ENCODE measurements at places on chromosomes 11 and 22. TPM values are rescaled to one million over a fixed set of nuclear protein-coding genes. Genes with fewer than 3 reads are reported as not detected.

Gene SC5D
- total RNA-seq: 39.8 TPM

Gene UBE2L6
- 78.1 TPM for total RNA-seq

Gene PAAF1
- 9.9 TPM for total RNA-seq

Gene OR51E2
- not detected for total RNA-seq

Gene RBMXL2
- not detected for total RNA-seq

Gene OTOG
- not detected for total RNA-seq

Gene OR2AG1
- not detected for total RNA-seq

Gene AQP11
- total RNA-seq: 2.8 TPM

Gene GLB1L3
- not detected for total RNA-seq

Gene B4GALNT4
- total RNA-seq: 1.9 TPM

Gene FBLN1
- 118 TPM for total RNA-seq

Gene NUDT8
- total RNA-seq: 3.1 TPM

Gene PDGFD
- 49.4 TPM for total RNA-seq

Gene NXPE2
- total RNA-seq: 0.14 TPM

Gene OR51B5
- total RNA-seq: 0.18 TPM

Gene LRRC56
- 0.85 TPM for total RNA-seq

Gene C11orf91
- not detected for total RNA-seq

Gene CCDC188
- total RNA-seq: 1.3 TPM

Gene YPEL4
- total RNA-seq: 1.4 TPM

Gene PLAAT4
- 15.8 TPM for total RNA-seq

Gene ZP1
- 0.55 TPM for total RNA-seq

Gene ELFN2
- 0.37 TPM for total RNA-seq

Gene OR5P2
- total RNA-seq: not detected

Gene NECTIN1
- 2.8 TPM for total RNA-seq

Gene OR9I1
- not detected for total RNA-seq

Gene PATE2
- total RNA-seq: not detected

Gene NTM
- 15.4 TPM for total RNA-seq

Gene FOLR2
- total RNA-seq: not detected

Gene PGGHG
- total RNA-seq: 14.0 TPM

Gene BACE1-AS
- total RNA-seq: 1.9 TPM

Gene MAP6
- total RNA-seq: 1.4 TPM

Gene CYTH4
- 0.43 TPM for total RNA-seq

Gene KRTAP5-2
- not detected for total RNA-seq

Gene RGL4
- total RNA-seq: not detected

All from smooth muscle cell of bladder (primary cell).